ENCODE measurements at places on chromosomes 6 and 20. TPM values are rescaled to one million over a fixed set of nuclear protein-coding genes. Genes with fewer than 3 reads are reported as not detected.

The SLC25A27 gene
- 39.0 TPM for polyA plus RNA-seq

The SOBP gene
- polyA plus RNA-seq, result 1.7 TPM

The C20orf144 gene
- 0.15 TPM for polyA plus RNA-seq

The MRAP2 gene
- polyA plus RNA-seq, result 6.5 TPM

The VNN1 gene
- polyA plus RNA-seq, result 1.6 TPM

DNA sequence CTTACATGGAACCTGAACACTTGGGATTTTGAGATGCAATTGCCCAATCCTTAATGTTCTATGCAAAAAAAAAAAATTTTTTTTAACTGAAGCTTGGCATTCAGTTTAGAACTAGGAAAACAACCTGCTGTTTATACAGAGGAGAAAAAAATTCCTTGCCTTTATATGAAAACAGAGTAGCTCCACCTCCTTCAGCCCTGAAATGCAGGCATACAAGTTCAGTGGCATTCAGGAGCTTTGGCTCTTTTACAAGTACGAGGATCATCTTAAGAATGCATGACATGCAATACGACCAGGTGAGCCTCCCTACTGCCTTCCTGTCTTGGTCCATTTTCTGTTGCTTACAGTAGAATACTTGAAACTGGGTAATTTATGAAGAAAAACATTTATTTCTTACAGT, 20.4 kb downstream of the PAX1 start:
- no peak for DNase-seq

DNA sequence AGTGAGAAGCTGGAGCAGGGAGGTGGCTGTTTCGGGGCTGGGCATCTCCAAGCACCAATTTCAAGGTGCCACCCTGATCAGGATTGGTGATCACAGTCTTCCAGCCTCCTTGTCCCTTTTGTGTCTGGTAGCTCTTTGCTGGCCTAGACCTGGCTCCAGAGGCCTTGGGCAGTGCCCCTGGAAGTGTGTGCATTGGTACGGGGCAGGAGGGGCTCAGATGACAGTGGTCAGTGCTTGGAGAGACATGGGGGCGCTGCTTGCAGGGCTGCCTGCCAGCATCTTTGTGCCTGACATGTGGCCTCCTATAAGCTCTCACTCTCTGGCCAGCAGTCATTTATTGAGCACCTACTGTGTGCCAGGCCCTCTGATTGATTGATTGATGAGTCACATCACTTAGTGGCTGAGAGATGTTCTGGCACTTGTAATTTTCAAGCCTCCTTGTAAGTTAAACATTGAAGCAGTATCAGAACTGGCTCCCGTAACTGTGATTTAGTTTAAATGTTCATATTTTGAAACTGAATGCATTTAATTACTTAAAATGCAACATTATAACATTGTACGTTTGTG, 61.7 kb downstream of the BCAS4 start:
- no peak for DNase-seq

DNA sequence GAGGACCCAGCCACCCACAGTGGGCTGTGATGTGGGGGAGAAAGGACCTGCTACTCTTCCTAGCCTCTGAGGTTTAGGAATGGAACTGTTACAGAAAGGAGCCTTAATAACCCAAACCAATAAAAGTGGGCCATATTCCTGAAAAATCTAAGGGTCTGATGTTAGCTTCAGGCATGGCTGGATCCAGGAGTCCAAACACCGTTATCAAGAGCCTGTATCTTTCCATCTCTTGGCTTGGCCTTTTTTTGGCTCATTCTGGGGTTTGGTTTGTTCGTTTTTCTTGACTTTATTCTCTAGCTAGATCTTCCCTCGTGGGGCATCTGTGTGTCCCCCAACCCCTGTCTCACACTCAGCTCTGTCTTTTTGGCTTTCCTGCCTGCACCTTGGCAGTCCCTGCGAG, 38.7 kb downstream of the CDH4 start:
- DNase-seq, result no peak

DNA sequence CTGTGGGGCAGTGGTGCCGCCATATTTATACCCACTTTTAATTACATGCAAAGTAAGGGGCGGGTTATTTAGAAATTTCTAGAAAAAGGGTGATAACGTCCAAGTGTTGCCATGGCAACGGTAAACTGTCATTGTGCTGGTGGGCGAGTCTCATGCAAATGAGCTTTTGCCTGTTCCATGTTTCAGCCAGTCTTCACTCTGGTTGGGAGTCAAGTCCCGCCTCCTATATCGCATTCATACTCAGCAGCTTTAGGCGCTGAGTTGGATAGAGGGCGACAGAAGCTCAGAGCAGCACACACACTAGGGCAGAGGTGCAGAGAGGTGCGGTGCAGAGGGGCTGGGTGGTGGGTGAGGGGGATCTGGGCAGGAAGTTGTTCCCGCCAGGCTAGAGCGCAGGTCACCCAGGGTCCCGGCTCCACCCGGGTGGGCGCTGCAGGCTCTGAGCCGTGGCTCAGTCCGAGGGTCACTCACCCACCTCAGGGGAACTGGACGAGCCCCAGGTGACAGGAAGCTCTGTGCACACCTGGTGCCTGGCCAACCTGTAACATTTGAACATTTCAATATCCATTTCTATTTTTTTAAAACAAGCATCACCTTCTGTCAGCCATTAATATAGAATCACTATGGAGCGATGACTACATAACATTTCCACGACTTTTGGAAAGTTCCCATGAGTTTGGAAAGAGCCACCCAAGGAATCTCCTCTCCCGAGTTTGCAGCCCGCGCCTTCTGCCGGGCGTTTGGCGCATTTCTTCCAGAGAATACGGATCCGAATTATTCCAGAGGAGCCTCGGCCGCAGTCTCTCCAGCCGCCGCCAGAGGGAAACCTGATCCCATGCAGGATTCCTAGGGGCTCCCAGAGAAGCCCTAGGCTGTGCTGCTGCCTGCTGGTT, 89.1 kb upstream of the PHACTR3 start:
- DNase-seq, result peak; percentile 88

GRCh38 chr6:154478021-154478700, 32.3 kb downstream of the CNKSR3 start:
- peak; percentile 64 for DNase-seq

GRCh38 chr20:46625875-46626373, 25.3 kb downstream of the SLC13A3 start:
- no peak for DNase-seq

GRCh38 chr6:46453216-46453615, 38.0 kb downstream of the RCAN2 start:
- no peak for DNase-seq

GRCh38 chr6:34672657-34673043, 23.9 kb downstream of the ILRUN start:
- no peak for DNase-seq
